ENCODE measurements at places on chromosomes 5 and 9. TPM values are rescaled to one million over a fixed set of nuclear protein-coding genes. Genes with fewer than 3 reads are reported as not detected.

ASPN gene
- 2.8 TPM for total RNA-seq

DNA sequence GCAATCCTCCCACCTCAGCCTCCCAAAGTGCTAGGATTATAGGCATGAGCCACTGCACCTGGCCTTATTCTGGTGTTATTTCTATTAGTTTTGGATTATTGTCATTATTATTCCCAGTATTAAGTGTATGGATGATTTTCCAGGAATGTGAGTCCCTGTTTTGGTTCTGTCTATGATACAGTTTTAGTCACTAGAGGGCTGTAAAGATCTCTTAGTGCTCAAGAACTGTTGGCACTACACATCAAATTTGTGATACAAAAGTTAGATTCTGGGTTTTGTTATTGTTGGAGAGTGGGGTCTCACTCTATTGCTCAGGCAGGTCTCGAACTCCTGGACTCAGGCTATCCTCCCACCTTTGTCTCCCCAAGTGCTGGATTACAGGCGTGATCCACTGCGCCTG, 12.1 kb downstream of the CCL28 start:
- no peak for DNase-seq

URM1 gene
- 37.6 TPM for total RNA-seq

GPR151 gene
- total RNA-seq: not detected

DNA sequence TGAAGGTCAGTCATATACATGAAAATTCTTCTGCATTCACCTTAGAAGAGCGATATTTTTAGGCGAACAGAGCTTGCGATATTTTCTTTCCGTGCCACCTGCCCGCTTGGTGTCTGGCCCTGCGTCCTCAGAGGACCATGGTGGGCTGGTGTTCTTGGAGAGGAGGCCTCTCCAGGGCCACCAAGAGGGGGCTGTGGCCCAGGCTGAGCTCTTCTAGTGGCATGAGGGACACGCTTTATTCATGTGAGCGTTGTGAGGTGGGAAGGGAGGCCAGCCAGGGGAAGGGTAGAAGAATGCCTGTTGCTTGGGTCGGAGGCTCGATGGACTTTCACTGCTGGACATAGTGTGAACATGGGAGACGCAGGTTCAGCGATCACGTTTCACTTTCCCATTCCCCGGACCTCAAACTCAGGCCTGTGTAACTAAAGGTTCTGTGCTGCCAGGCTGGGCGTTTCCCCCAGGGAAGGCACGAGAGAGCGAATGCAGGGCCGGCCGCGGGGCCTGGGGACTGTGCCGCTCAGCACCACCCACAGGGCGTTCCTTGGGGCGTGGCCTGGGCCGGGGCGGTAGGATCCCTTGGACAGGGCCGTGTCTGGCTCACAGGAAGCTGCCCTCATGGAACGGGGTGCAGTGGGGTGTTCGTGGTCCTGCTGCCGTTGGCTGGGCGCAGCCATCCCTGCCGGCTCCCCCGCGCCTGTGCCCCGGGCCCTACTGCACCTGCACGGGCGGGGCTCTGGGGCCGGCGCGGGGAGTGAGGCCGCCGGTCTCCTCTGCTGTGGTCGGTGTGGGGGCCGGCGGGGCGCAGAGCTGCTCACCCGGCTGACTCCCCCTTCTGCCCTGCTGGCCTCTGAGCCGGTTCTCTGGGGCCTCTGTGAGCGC, 40.7 kb upstream of the CLPTM1L start:
- DNase-seq: peak; percentile 93

GRCh38 chr9:134496413-134497282, 145.0 kb upstream of the COL5A1 start:
- peak; percentile 80 for DNase-seq

MVB12B gene
- total RNA-seq: 25.7 TPM

GRCh38 chr9:459491-460444, 245.1 kb downstream of the DOCK8 start:
- no peak for DNase-seq

GRCh38 chr5:144458216-144458615, 287.5 kb downstream of the KCTD16 start:
- DNase-seq: no peak

GRCh38 chr9:130220352-130220751, 45.2 kb upstream of the HMCN2 start:
- DNase-seq: no peak

GRCh38 chr5:126587551-126588390, 7.2 kb downstream of the ALDH7A1 start:
- no peak for DNase-seq

NUTM2F gene
- 0.24 TPM for total RNA-seq
